Stromal cell of bone marrow (primary cell): ENCODE measurements at places on chromosomes 2 and 18.
A peak's percentile ranks its signal among the peaks of the same experiment; 100 is the strongest.

GRCh38 chr2:235418918-235419317 is 74.9 kb upstream of the AGAP1 start:
- peak; percentile 33 for DNase-seq

DNA sequence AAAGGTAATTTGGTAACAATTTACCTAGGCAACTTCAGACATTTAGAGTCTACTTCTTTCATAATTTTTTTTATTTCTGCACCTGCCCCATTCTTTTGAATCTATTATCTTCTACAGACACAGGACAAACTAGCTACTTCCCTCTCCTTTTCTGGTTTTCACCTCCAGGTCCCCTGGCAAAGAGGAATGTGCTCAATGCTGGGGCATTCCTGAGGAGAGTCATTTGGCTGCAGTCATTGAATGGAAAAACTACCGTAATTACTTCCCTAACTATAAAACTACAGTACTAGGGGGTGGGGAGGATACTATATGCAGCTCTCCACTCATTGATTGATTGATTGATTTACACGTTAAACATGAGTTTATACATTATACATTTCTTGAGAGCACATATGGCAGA is 11.2 kb upstream of the ARHGAP28 start:
- DNase-seq, result no peak

GRCh38 chr2:226489775-226490541 is 309.7 kb downstream of the IRS1 start:
- DNase-seq, result peak; percentile 65

- DNase-seq, result no peak
Observed at GRCh38 chr18:23451491-23451890, 1.6 kb upstream of the RIOK3 start.

DNA sequence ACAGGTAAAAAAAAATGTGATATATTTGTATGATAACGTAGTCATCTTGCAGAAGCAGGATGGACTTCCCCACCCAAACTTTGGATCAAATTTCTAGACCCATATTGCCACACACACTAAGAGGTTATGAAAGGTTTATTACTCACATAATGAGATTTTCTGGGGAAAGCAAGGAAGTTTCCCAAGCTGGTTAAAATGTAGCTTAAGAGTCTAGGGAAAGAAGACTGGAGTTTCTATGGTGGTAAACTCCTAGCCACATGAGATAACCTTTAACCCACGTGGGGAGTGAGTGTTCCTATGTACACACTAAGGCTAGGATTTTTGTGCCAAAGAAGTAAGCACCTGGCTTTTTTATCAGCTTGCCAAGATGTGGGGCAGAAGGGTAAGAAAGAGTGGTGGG is 335.7 kb upstream of the UBE2E3 start:
- DNase-seq, result peak; percentile 55

GRCh38 chr18:12031846-12032245 is 50.5 kb downstream of the IMPA2 start:
- peak; percentile 78 for DNase-seq

- no peak for DNase-seq
Observed at GRCh38 chr2:240581811-240582210, 4.7 kb upstream of the CAPN10 start.

- DNase-seq, result no peak
Observed at GRCh38 chr2:65349863-65350262, 82.5 kb downstream of the SPRED2 start.

DNA sequence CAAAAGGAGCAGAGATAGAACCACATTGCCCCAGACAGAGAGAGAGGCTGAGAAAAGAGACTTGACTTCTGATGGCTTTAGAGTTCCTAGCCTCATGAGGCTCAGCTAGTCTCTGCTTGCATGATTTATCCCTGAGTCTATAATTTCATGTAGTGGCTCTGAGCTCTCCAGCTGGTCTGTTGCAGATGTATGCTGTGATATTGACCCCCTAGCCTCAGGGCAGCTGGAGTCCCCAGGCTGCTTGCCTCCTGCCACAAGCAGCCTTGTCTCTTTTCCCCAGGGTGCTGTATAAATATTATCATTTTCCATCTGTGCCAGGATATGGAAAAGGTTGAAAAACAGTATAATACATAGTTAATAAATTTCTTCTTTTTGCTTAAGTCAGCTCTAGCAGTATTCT is 467.6 kb upstream of the CWC22 start:
- DNase-seq, result no peak

DNA sequence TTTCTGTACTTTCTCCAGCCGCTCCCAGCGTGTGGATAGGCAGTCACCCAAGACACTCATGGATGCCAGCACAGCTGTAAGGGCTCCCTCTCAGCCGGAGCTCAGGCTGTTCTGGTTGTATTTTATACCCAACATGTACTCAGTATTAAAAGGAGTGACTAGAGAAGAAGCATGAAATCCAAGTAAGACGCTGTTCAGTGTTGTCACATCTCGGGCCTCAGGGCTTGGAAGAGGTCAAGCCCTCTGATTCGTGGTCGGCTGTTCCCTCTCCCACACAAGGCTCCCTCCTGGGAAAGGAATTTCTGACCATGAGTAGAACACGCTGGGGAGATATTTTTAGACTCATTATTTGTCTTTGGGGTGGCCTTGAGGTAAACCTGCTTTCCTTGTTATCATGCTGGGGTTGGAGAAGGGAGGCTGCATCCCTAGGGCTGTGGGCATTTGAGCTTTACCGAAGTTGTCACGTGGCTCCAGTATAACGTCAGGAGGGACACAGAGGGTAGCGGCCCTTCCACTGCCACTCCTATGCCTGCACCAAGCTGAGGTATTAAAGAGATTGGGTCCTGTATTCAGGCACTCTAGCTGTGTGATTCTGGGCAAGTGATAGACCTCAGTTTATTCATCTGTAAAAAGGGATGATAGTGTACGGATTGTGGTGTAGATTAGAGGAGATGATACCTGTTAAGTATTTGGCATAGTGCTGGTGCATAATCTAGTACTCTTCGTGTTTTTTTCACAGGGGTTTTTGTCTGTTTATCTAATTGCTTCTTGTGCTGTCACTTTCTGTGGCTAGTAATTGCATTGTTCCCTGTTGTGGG is 34.1 kb downstream of the HK2 start:
- DNase-seq, result peak; percentile 45

DNA sequence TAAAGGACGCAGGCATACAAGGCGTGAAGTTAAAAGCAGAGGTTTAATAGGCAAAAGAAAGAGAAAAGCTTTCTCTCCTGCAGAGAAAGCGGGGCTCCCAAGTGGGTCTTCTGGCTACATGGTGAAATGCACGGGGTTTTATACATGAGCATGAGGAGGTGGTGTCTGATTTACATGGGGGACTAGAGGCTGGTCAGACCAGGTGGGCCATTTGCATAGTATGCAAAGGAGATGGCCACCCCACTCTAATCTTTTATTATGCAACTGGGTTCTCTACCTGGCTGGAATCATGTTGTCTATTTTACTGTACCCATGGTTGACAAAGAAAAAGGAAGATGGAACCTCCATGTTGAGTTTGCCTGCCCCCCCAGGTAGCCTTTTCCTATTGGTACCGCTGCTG is 356.2 kb downstream of the KCNJ3 start:
- no peak for DNase-seq

- no peak for DNase-seq
Observed at GRCh38 chr18:63307551-63308200, 11.9 kb downstream of the BCL2 start.

DNA sequence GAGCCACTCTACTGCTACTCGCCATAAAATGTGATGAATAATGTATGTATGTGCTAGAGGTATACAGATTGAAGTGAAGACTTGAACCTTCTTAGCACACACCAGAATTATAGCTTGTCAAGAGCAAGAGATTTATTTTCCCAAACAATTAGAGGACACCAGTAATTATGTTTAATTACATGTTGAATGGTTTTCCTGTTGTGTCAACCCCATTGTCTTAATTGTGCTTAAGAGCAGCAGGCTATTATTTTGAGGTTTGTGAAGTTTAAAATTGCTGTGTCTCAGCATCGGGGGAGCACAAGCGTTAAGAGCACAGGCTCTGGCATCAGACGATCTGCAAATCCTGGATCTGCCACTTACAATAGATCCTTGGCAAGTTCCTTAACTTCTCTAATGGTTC is 29.0 kb downstream of the KIF5C start:
- no peak for DNase-seq

DNA sequence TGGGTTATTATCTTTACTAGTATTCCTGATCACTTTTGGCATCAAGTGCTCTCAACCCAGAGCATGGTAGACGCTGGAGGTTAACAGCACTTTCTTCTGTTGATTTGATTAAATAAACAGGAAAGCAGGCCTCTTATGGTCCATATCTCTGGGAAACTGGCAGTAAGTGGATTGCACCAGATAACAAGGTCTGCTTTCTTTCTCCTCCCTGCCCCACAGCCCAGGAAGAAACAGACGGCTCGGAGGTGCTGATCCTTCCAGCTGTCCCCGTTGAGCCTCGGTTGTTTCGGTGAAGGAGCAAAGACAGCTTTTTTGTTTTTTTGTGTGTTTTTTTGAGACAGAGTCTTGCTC is 100.8 kb upstream of the KCTD1 start:
- no peak for DNase-seq

DNA sequence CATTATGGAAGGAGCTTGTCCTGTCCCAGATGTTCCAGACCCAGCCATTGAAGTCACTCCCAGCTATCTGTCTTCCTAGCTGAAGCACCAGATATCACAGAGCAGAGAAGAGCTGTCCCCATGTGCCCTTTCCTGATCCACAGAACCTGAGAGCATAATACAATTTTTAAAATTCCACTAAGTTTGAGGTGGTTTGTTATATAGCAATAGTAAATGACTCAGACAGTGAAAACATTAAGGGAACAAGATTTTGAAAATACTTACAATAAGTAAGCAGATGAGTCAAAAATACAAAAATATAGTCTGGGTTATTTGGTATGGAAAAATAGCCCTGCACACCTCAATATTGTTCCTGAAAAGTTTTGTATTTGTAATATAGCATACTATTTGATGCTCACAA is 85.8 kb upstream of the GLS start:
- no peak for DNase-seq

DNA sequence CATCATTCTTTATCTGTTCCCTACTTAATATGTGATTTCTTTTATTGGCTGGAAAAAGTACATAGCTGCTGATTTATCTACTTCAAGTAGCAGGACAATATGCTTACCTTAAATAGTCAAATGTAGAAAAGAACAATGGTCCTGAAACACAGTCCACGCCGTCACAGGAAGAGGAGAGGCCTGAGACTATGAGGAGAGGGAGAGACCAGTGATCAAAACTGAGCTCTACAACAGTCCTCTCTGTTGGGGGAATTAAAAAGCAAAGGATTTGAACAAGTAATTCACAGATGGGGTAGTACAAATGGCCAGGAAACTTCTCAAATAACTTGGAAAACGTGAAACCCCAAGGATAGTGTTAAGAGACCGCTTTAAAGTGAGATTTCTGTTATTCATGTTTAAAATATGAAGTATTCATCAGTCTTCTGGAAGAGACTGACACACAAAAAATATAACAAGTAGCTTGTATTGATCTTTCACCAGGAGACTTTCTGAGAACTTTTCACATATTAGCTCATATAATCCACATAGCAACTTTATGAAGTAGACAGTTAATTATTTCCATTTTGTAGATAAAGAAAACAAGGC is 20.2 kb downstream of the SCYGR8 start:
- no peak for DNase-seq

GRCh38 chr18:48194591-48195181 is 214.5 kb downstream of the ZBTB7C start:
- no peak for DNase-seq

- no peak for DNase-seq
Observed at GRCh38 chr2:172374318-172375240, 52.8 kb upstream of the ITGA6 start.

DNA sequence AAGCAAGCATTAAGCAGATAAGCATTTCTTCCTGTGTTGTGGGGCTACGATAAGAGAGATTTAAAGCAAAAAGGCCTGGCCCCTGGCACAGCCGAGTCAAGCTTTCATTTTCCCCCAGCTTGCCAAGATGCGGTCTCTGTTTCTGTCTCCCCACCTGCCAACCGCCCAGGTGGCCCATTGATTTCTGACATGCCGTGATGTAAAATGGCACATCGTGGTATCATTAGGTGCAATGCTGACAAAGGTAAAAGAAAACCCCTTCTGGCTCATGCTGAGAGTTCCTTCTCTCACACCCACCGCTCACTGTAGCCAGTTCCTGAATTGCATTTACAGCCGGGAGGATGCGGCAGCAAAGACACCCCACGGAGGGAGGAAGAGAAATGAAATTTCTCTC is 62.8 kb downstream of the BOD1L2 start:
- DNase-seq, result no peak

- no peak for DNase-seq
Observed at GRCh38 chr2:213221957-213222356, 62.3 kb upstream of the SPAG16 start.

GRCh38 chr2:191255756-191256312 is 10.6 kb downstream of the MYO1B start:
- no peak for DNase-seq

- DNase-seq, result no peak
Observed at GRCh38 chr18:25360301-25360899, 8.4 kb upstream of the ZNF521 start.
